OCI-M1 (cell line): ENCODE measurements at places on chromosomes 5 and 9.

DNA sequence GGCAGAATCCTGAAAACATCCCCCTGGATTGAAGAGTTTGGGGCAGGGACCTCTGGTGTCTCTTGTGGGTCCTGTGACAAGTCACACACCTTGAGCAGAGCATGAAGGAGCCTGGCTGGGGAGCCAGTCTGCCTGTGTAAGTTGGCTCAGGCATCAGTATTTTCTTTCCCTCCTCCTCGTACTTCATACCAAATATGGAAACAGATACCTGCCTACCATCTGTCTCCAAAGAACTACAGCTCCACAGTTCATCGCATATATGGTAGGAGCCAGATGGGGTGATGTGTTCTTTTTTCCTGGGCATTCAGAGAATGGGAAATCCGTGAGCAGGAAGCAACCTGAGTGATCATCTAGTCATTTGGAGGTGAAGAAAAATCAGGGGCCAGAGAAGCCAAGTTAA is 177.3 kb upstream of the RAD23B start:
- no peak for DNase-seq

DNA sequence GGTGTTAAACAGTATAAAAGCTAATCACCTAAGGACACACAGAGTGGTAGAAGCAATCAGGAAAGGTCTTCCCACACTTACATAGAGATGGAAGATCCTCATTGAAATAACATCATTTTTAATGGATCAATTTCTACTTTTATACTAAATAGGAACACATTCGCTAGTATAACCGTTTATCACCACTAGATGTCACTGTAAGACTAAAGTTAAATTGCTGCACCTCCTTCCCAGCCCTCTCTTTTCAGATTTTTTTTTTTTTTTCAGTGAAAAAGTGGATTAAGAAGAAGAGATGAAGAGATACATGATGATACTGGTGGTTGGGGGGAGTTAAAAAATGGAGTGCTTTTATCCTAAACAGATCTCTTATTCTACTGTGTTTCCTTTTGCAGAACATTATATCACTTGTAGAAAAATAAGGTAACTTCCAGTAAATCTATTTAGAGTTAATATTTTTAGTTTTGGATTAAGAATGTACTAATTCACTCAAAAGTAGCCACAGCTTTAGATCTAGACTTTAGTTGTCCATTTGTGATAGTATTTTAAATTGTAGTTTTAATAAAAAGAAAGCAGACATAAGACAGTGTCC is 116.9 kb upstream of the ARRDC3 start:
- peak; percentile 74 for DNase-seq

DNA sequence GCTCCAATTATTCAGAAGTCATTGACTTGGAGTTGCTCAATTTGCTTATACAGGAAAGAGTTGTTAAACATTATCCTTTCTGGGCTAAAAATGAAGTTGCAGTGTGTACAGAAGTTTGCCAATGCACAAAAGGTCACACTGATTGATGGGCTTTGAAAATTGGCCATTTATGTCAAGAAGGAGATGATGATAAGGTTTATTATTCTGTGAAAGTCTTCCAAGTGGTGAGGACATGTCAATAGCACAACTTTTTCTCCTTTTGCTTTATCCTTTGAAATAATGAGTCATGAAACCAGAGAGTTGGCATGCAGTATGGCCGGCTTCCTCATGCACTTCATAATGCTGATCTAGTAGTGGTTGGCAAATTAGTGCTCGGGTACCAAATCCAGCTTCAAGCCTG is 848.5 kb upstream of the WWC1 start:
- no peak for DNase-seq

DNA sequence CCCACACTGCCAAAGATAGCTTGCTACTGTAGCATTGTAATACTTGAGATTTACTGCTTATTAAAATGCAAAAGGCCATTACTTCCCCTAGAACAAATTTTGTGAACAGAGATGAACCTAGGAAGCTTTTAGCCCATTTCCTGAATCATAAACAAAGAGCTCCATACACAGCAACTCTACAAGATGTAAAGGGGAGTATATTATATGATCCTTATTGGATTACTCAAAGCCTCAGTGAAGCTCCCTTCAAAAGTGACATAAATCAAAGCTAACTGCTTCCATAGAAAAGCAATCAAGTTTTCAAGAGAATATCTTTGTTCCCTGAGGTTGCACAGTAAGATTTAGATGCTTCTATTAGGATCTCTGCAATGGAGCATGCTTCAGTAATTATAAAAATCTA is 629.8 kb downstream of the EFNA5 start:
- no peak for DNase-seq

- DNase-seq: peak; percentile 16
These were observed 18.2 kb upstream of the WDR38 start for GRCh38 chr9:124835026-124835557.

- no peak for DNase-seq
These were observed 28.8 kb downstream of the LPCAT1 start for GRCh38 chr5:1494780-1495524.

- DNase-seq: no peak
These were observed 7.7 kb downstream of the PLGRKT start for GRCh38 chr9:5429873-5430564.

DNA sequence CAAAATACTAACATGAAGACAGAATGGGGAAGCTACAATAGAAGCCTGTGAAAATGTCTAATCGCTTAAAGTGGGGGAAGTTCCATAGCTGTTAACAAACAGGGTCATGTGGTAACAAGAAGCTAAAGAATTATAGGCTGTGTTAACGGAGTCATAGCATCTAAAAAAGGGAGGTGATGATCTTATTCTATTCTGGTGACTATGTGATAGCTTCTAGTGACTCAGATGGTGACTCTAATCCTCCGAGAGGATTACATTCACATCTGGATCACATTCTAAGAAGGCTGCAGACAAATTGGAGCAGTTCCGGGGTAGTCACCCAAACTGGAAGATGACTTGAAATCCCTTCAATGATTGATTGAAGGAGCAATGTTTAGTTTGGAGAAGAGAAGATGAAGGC is 142.1 kb downstream of the LIFR start:
- DNase-seq: peak; percentile 19

DNA sequence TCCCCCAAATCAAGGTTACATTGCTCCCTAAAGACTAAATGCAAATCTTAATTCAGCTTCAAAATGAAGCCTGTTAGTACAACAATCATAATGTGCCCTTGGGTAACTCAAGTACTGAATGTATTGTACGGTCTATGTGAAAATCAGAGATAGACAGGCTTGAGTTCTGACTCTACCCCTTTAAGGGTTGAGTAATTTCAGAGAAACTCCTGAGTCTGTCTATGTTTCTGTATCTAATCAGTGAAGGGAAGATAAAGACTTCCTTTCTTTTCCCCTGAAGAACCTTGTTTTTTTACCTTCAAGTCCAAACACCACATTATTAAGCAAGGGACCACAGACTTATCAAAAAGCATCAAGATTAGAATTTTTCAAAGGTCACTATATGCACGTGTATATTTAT is 108.2 kb downstream of the MPDZ start:
- peak; percentile 87 for DNase-seq

- no peak for DNase-seq
These were observed 28.5 kb upstream of the IL6ST start for GRCh38 chr5:56023296-56023695.

- no peak for DNase-seq
These were observed 1228.0 kb upstream of the C9orf72 start for GRCh38 chr9:28801144-28801799.

DNA sequence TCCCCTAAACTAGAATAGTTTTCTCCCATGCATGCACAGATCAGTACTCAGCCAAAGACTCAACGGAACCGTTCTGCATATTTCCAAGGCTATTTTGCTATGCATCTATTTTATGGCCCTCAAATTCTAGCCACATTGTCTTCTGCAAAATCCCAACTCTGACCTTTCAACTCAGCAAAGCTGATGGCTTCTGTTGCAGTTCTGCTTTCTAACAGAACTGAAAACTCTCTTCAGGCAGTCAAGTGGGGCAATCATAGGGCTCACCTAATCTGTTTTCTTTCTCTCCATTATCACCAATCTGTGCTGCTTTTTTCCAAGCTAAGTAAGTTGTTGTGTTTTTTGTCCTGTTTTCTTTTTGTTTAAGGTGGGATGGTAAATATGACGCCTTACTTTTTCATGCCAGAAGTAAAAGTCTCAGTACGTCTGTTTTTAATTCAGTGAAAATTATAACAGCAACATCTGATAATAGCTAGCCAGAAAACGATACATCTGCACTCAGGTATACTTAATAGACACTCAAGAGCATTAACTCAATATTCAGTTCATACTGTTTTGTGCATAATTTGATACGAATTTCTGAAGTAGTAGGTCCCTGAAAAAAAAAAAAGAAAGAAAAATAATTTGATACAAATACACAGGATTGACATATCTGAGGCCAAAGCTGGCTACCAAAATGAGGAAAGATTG is 454.3 kb downstream of the TLE1 start:
- no peak for DNase-seq

- DNase-seq: no peak
These were observed 13.6 kb upstream of the S100Z start for GRCh38 chr5:76836181-76836580.

- no peak for DNase-seq
These were observed 27.7 kb upstream of the GFPT2 start for GRCh38 chr5:180380856-180381255.

DNA sequence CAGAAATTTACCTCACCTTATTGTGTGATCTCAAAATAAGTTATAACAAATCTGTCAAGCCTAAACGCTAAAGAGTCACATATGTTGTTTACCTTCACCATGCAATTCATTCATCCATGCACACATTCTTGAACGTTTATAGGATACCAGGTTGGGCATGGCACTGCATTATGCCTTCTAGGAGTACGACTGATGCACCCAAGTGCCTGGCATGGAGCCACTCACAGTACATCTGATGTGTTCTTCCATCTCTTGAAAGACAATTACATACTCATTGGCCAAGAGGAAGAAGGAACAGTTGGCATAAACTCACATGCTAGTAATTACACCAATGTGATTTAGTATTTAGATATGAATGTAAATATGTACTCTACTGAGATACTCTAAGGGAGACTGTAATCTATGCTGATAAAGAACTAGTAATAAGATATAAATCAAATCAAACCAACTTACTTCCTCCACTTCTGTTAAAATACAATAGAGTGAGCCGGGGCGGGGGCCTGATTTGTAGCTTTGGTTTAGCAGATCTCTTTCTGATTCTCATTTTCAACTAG is 90.7 kb downstream of the LPAR1 start:
- DNase-seq: no peak

- DNase-seq: no peak
These were observed 74.7 kb upstream of the PCAT7 start for GRCh38 chr9:94480205-94480604.

- no peak for DNase-seq
These were observed 106.6 kb downstream of the COL23A1 start for GRCh38 chr5:178483620-178484019.

DNA sequence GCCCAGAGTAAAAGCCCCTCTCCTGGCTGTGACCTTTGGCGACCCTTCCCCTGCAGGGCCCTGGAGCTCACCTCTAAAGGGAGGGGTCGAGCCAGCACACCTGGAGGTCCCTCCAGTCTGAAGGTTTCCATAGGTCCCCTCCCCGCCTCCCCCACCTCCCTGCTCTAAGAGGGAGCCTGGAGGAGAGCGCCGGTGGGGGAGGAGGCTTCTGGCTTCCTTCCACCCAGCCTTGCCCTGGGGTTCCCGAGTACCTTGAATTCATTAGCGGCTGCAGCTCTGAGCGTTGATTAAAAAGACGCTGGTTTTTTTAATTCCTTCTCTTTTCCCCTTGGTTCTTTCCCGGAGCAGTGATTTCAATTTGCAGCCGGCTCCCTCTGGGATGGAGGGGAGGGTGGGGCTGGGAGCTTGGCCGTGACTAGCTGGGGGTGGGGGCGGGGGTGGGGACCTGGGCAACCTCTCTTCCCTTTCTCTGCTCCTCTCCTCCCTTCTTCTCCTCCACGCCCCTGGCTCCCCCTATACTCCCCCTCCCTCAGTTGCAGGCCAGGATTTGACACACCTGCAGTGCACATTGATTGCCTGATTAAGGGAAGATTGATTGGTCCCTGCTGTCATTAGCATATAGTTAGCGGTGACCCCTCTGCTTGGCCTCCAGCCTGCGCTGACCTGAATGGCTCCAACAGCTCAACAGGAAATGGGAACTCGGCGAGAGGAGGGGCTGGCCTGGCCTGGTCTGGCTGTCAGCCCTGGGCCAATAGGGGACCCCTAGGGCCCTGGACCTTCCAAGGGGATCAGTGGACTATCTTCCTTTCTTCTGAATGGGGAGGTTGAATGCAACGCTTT is 67.5 kb upstream of the RAPGEF1 start:
- no peak for DNase-seq

DNA sequence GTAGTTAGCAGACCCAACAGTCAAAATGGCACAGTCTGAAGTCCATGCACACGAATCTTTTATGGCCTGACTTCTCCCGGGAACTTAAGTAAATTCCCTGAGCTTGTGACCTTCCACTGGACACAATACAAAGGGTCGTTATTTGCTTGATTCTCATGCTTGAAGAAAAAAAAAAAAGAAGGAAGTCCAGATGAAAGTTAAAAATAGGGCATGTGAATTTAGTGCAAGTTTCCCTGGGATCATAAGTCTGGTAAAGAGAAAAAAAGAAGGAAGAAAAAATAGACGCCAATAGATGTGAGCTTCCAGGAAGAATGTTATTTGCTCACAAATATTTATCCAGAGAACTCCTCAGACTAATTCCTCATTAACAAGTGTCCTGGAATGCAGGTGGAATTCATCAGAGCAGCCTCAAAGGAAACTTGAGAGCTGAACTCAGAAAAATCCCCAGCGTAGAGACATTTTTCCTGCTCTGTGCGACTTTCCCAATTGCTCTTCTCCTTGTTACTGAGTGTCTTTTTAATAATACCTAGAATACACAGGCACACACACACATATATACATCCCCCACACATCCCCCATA is 616.3 kb downstream of the EBF1 start:
- no peak for DNase-seq

- peak; percentile 85 for DNase-seq
These were observed 111.3 kb downstream of the FER start for GRCh38 chr5:108858959-108859358.

DNA sequence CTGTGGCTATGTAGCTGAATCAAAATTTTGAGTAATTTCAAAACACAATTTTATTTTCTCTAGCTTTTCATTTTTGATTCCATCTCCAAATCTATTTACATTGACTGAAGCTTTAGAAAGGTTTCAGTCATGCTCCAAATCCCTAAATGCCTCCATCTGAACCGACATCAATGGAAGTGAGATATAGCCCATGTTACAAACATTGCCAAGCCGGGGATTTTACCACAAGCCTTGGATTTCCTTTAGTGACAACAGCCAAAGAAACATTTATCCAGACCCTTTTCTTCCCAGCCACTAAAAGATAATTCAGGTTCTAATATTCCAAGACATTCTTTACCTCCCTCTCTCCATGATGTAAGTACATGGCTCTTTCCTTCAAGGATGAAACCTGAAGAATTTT is 1087.7 kb upstream of the SEMA6A start:
- no peak for DNase-seq

- no peak for DNase-seq
These were observed 6.8 kb downstream of the ABCA1 start for GRCh38 chr9:104921067-104921741.

- DNase-seq: no peak
These were observed 169.9 kb downstream of the SLC28A3 start for GRCh38 chr9:84170521-84171141.

- no peak for DNase-seq
These were observed 85.3 kb downstream of the BARX1 start for GRCh38 chr9:93869863-93870262.

- no peak for DNase-seq
These were observed 3.5 kb upstream of the TMED9 start for GRCh38 chr5:177588413-177588909.
